Hair follicle dermal papilla cell (primary cell): ENCODE measurements at places on chromosomes 2 and 18. TPM values are rescaled to one million over a fixed set of nuclear protein-coding genes. Genes with fewer than 3 reads are reported as not detected.

Gene UBXN2A
- 13.1 and 16.4 TPM in 2 replicates for total RNA-seq

Gene SLC11A1
- total RNA-seq, result under 0.01 and 0.16 TPM in 2 replicates

Gene TRABD2A
- total RNA-seq, result 0.36 and 1.3 TPM in 2 replicates

Gene DYNAP
- total RNA-seq, result not detected in 2 replicates

Gene ICA1L
- total RNA-seq, result 3.2 and 6.5 TPM in 2 replicates
